ENCODE measurements at places on chromosomes 16 and 17.

GRCh38 chr16:85491058-85491771 is 121.9 kb upstream of the GSE1 start:
- DNase-seq, result no peak

DNA sequence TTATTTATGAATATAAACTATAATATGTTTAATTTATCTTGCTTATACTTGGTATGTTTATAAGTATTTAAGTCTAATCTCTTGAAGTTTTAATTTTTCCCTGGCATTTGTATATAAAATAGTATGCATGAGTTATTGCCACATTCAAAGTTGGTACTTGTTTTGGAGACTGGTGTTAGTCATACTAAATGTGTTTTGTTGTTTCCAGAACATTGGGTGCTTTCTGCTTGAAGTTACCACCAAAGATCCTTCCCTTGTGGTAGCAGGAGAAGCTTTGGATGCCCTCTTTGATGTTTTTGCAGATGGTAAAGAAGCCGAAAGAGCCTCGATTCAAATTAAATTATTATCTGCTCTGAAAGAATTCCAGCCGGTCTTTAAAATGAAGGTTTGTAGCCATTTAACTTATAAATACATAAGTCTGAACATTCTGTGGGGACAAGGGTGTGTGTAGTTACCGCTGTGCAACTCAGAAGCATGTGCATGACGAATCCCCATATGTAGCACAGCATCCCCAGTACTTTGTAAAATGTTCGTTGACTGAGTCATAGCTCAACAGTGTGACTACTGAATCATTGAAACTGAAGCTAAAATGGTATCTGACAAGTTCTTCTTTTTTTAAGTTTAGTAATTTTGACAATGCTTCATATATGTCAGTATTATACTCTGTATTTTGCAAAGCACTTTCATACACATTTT is 36.4 kb downstream of the HEATR3 start:
- DNase-seq, result no peak

GRCh38 chr17:17204041-17204591 is 2.0 kb downstream of the PLD6 start:
- no peak for DNase-seq

GRCh38 chr17:50149417-50150353 is 792 bp downstream of the PPP1R9B start:
- peak; percentile 71 for DNase-seq

- no peak for DNase-seq
Observed at GRCh38 chr16:9846362-9847099, 335.7 kb downstream of the GRIN2A start.

DNA sequence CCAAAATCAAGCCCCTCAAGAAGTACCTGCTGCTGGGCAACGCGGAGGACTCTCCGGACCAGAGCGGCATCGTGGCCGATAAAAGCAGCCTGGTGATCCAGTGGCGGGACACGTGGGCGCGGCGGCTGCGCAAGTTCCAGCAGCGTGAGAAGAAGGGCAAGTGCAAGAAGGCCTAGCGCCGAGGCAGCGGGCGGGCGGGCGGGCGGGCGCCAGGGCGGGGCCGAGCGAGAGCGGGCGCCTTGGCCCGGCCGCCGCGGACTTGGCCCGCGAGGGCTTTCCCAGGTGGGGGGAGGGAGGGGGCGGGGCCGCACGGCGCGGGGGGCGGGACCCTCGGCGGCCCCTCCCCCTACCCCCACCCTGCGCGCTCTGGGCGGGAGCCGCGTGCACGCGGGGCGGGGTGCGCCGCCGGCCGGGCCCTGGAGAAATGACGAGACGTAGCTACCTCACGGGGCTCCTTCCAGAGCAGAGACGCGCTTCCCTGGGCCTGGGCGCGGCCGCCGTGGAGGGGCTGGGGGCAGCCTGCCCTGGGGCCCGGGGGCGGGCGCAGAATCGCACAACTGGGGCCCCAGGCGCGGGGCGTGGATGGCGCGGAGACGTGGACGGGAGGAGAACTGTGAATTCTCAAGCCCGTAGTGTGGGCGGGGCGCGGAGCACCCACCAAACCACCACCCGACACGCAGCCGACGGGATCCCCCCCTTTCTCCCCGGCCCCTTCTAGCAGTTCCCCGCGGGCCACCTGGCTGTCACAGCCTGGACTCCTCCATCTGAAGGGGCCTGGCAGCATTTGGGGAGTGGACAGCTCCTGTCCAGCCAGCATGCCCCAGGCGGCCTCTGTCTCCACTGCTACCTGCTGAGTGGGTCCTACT is 218.7 kb downstream of the NTN1 start:
- peak; percentile 79 for DNase-seq

DNA sequence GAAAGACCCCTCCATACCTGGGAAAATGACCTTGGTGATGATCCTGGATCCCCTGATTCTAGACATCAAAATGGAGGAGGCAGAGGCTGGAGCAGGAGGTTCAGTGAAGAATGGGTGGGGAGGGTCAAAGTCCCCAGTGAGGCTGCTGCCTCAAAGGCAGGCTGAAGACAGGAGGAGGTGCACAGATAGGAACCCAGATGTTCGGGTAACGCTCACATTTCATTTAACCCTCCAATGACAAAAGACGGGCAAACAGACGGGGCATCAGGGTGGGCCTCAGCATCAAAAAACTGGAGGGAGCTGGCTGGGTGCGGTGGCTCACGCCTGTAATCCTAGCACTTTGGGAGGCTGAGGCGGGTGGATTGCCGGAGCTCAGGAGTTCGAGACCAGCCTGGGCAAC is at the start of gene ANKRD40CL:
ANKRD40CL (minus strand) TSS at position 73 of the 400 bp plus-strand sequence. CDS start 605 bp downstream, outside the sequence.
- no peak for DNase-seq

- no peak for DNase-seq
Observed at GRCh38 chr16:305916-306626, 23.1 kb downstream of the PDIA2 start.

Measured in right lobe of liver (tissue), 6 donors.